ENCODE measurements at places on chromosomes 7 and 10.

GRCh38 chr7:44286182-44286617 is 39.2 kb downstream of the CAMK2B start:
- DNase-seq: no peak

DNA sequence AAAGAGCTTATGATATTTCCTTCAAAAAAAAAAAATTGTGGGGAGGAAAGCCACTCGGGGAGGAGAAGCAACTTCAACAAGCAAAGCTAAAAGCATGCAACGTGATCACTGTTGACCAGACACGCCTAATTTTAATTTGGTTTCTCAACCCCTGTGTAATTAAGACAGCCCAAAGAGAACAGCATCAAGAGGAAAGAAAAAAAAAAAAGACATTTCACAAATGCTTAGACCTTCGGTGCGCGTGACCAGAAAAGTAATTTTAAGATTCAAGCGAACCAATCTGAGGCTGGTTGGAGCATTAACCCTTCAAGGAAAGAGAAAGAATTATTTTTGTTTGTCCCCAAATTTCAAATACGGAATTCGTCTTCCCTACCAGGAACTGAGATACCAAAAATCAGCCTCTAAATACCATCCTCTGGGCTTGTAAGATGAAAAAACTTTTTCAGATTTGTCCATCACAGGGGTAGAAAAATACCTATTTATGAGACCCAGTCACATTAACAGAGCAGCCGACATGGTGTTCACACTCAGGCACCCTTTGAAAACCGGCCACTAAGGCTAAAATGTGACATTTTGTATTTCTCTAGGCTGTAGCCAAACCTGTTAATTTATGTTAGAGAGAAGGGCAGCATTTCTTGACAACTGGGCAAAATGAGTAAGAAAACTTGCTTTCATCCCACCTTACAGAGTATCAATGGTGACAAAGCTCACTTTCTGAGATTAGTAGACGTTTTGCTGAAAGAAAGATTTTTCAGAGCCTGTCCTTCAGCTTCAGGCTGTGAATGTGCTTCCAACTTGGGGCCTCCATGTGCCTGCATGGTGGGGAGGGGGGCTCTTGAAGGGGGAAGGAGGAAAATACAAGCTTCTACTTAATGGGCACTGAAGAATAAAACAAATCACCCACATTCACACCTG is 179.9 kb upstream of the KLF14 start:
- no peak for DNase-seq

GRCh38 chr10:32095116-32095733 is 39.0 kb upstream of the KIF5B start:
- DNase-seq: no peak

DNA sequence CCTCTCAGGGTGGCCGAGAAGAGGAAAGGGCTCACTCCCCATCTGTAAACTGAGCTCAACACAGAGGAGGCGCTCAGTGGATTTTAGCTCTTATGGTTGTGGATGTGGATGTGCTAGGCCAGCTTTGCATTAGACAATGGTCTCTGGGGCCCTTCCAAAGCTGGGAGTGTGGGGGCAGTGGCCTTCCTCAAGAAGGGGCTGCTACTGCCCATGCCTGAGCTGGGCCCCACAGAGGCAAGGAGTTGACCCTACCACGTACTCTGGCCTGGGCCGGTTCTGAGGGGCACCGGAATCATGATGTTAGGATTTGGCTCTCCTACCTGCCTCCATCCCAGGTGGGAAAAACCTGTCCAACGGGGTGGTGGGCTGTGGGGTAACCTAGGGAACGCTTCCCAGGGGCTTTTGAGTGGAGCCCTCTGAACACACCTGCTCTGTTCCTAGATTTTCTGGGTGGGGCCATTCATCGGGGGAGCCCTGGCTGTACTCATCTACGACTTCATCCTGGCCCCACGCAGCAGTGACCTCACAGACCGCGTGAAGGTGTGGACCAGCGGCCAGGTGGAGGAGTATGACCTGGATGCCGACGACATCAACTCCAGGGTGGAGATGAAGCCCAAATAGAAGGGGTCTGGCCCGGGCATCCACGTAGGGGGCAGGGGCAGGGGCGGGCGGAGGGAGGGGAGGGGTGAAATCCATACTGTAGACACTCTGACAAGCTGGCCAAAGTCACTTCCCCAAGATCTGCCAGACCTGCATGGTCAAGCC is 11.5 kb downstream of the AQP1 start:
- DNase-seq: no peak

DNA sequence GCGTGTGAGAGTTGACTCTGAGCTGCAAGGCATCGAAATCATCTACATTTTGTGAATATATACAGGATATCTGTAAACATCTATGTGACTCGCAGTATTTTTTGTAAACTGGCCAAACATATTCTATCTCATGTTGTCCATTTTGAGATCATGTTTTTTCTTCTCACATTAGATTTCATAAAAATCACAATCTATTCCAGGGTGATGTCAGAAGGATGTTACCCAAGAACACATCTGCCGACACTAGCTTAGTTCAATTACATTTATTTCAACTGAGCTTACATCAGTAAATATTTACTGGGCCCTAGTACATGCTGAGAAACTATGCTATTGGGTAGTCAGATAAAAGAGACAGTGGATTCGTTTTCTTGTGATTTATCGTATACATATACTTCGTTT is 2.5 kb upstream of the BUB3 start:
- no peak for DNase-seq
